ENCODE measurements at places on chromosomes 12 and 14. TPM values are rescaled to one million over a fixed set of nuclear protein-coding genes. Genes with fewer than 3 reads are reported as not detected.

Gene OR6C1
- not detected for total RNA-seq

Gene ARHGEF40
- not detected for total RNA-seq

Gene EEA1
- total RNA-seq, result 14.5 TPM

Gene CEBPE
- 0.79 TPM for total RNA-seq

Gene ALDH1L2
- total RNA-seq, result 1.3 TPM

Gene HOXC9
- total RNA-seq, result not detected

Gene HOXC10
- not detected for total RNA-seq

Gene SLC17A8
- total RNA-seq, result not detected

Measured in activated CD8-positive, alpha-beta memory T cell treated with anti-CD3 and anti-CD28 coated beads, Interleukin-2, amount 10 ng/mL, durations not matched to agents 7 days and 5 days (primary cell).